ENCODE measurements at places on chromosomes 2 and 18.

- no peak for DNase-seq
Observed at GRCh38 chr2:150383587-150383986, 103.9 kb downstream of the RND3 start.

DNA sequence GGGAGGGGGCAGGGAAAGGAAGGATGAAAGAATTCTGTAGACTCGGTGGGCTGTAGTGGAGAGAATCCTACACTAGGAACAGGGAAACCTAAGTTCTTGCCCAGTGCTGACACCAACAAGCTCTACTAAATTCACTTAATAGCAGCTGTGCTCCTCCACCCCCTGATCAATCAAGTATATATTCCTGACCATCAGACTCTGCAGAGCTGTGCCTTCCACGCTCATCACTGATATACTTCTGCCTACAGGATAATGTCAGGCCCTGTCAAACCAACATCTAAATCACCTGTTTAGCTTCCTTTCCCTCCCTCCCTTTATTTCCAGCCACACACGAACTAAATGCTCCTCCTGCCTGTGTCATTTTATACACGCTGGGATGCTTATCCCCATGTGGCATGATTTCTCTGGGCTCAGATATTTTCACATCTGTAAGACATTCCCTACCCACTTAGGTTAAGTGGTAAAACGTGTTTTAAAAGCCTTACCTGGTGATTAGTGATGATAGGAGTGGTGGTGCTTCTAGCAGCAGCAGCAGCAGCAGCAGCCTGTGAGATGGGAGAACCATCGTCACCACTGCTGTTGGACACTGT lies 301.9 kb downstream of the LRRTM1 start:
- DNase-seq: no peak

DNA sequence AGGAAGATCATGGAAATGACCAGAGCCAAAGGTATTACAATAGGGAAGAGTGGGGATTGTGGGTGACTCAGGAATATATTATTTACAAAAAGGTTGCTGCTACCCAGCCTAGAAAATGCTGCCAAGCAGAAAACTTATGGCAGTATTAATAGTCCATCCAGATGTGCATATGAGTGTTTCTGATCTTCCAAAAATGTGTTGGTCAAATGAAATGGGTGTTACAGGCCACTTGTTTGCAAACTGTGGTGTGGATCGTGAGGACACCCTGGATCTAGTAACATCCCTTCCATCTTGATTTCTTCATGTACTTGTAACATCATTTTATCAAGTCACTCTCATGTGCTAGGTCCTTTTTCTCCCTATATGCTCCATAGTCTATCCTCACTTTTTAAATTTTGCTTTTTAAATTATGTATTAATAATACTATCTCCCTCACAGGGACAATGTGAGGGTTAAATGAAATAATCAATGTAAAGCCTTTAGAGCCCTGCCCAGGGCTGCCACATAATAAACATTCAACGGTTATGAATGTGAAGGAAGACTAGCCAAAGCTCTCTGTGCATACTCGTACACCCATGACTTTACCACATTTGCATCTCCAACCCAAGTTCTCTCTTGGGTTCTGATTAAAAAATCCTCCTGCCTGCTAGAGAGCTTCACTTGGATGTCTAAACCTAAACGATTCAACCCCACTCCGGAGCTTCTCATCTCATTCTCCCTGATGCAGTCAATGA lies 18.5 kb downstream of the CD226 start:
- no peak for DNase-seq

- no peak for DNase-seq
Observed at GRCh38 chr2:78353168-78353567, 672.3 kb upstream of the REG3G start.

DNA sequence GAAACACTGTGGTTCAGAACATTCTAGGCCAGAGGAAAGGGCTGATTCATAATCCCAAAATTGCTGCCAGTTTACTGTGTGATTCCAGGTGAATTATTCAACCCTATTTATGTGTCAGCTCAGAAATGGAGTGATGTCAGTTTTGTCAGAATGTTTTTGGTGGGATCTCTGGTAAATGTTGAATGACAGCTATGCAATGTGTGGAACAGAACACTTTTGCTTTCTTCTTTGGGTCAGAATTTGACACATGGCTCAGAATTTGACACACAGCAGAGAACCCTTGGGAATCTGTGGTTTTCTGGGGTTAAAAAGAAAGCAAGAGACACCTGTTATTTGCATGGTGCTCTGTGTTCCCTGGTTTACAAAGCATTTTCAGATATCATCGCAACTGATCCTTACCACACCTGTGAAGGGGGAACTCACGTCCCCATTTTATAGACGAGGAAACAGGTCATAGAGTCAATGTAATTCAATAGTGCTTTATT lies 1.6 kb upstream of the MTA3 start:
- DNase-seq: peak; percentile 43

DNA sequence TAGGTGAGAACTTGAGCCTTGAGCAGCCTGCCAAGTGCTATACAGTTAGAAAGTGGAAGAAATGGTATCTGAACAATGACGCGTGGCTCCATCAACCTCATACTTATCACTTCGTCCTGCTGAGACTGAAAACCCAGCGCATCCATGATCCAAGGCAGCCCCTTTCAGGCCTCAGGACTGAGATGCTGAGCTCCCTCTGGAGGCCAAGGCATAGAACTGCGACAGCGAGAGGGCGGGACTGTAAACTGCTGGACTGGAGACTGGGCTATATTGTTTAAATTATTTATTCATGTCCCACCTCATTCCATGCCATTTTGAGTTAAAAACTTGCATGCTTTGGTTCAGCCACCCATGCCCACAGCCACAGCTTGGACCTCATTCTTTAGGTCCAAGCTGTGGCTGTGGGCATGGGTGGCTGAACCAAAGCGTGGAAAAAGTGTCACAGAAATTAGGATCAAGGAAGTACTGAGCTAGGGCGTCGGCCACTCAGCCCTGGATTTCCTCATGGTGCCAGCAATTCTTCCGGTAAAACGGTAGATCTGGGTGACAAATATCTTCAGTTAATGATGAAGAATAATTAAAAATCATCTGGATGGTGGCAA lies 195.5 kb downstream of the L3MBTL4 start:
- DNase-seq: peak; percentile 72

DNA sequence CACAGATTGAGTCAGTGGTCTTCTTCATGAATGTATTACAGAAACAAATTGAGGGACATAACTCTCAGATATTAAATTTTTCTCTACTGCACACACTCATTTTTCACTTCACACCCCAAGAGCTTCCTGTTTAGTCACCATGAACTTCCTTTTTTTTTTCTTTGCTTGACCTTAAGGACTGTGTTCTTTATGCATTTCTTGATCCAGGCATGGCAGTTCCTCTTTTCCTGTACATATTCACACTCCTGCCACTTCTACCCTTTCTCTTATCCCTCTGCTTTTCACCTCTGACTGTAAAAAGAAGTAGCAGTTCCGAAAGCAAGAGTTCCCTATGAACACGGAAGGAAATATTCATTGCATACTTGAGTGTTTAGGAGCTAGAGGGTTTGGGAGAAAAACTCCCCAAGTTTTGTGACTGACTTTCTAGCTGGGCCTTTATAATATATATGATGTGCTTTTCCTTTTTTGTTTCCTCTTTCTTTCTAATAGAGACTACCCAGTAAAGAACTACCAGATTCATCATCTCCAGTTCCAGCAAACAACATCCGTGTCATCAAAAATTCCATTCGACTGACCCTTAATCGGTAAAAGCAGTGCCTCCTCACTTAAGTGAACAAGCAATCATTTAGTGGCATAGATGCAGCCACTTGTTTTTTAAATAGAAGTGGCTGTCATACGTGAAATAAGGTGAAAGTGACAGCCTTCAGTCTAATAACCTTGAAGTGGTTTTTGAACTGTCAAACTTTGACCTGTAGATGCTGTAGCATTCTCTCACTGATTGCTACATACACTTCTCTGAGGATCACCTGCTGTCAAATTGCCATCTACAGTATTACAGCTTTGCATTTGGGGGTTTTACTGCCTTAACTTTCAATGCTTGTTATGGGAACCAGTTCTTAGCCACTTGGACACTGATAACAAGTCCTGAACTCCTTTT lies 40.8 kb downstream of the PAPOLG start:
- peak; percentile 25 for DNase-seq

GRCh38 chr18:78169174-78169864 lies 810.3 kb upstream of the SALL3 start:
- no peak for DNase-seq

- no peak for DNase-seq
Observed at GRCh38 chr2:26582890-26583289, 58.3 kb downstream of the CIB4 start.

DNA sequence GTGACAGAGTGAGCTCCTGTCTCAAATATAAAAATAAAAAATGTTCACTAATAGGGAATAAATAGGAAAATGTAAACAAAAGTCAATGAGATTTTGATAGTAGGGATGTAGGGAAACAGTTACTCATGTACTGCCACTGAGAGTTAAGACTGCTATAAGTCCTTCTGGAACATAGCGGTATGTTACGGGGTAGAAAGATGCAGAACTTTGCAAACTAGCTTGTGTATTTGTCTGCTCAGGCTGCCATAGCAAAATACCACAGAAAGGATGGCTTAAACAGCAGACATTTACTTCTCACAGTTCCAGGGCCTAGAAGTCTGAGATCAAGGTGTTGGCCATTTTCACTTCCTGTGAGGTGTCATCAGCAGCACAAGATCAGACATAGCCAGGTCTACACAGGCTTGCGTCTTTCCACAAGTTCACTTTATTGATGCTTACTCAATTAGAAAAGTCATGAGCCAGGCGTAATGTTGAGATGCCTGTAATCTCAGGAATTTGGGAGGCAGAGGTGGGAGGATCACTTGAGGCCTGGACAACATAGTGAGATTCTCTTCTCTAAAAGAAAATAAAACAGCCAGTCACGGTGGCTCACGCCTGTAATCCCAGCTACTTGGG lies 8.8 kb downstream of the TXNDC2 start:
- DNase-seq: no peak

DNA sequence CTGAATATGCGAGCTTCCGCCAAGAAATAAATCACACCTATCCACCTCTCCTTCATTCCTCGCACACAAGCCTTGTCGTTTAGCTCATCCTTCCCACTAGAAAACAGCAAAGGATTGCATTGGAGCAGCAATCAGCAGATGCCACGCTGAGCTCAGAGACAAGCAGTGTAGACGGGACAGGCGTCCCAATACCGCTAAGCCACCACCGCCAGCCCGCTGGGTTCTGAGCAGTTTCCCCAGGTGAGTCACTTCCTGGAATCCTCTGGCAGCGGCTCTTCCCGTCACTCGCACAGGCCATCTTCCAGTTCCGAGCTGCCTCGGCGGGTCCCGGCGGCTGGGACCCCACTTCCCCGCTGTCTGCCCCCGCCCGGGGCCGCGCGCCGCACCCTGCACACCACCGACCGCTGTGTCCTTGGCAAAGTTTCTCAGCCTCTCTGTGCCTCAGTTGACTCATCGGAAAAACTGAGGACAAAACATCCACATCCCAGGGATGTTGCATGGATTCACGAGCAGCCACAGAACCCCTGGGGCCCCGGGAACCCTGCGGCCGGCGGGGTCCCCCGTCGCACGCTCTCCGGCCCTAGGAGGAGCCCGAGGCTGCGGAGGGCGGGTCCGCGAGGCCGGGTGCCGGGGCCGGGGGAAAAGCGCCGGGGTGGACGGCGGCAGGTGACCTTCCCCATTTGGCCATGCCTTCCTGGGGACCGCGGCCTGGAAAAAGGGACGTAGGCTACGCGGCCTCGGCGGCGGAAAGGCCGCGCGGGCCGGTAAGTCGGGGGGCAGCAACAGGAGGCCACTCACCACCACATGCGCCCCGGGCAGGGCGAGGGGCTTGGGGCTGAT lies 573 bp downstream of the KDSR start:
- DNase-seq: peak; percentile 92

- DNase-seq: no peak
Observed at GRCh38 chr2:143697744-143698143, 568.5 kb downstream of the ARHGAP15 start.

- DNase-seq: no peak
Observed at GRCh38 chr2:198901894-198902293, 555.8 kb downstream of the SATB2 start.

GRCh38 chr2:241967467-241968144 lies 98.1 kb downstream of the RTP5 start:
- no peak for DNase-seq

DNA sequence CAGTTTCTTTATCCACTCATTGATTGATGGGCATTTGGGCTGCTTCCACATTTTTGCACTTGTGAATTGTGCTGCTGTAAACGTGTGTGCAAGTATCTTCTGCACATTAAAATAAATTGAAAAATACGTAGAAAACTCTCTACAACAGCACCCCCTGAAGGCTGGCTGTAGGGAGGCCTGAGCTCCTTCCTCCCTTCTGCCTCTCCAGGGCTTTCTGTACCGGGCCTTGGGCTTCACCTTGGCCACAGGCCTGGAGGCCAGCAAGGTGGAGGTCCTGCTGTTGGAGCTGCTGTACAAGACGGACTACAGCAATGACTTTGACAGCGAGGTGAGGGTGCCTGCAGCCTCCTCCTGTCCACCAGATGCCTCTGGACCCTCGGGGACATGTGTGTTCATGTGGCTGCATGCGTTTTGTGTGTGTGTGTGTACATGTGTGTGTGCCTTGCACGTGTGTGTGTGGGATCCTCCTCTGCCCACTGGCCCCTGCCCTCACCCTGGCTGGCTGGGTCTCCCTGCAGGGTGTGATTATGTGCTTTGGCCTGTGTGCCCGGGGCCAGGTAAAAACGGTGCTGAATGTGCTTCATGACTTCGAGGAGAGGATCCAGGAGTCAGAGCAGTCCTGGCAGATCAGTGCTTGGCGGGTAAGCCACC lies 29.2 kb downstream of the MROH2A start:
- no peak for DNase-seq

GRCh38 chr18:58038063-58038462 lies 6.0 kb upstream of the NEDD4L start:
- no peak for DNase-seq

DNA sequence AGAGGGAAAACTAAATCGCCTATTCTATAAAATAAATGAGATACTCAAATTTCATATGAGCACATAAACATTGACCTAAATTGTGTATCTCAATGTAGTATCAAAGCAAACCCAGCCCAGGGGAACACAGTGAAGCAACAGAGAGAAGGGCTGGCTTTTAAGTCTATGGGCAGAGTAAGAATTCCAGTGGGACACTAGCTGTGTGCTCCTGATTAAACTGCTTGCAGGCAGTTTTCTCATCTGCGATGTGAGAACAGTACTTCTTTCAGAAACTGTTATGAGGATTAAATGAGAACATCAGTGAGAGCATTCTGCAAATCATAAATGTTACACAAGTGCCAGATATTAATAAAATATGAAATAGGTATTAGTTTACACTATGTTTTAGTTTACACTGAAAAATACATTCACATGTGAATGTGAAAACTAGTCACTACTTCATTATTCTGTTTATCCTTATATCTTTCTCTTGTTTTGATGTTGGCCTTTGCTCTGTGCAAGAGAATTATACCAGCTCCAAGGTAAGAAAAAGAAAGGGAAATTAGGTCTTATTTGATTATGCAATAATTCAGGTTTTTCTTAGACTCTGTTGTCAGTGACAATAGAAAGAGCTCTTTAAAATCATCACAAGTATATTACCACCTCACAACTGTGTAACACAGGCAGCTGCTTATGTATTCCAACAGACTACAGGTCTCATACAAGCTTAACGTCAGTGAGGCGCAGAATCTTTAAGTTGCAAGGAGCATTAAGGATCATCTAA lies 47.5 kb downstream of the GAREM1 start:
- no peak for DNase-seq

GRCh38 chr2:119545754-119546446 lies 1.7 kb downstream of the CFAP221 start:
- DNase-seq: peak; percentile 2
